NCI-H2081 treated with DMSO at 0.1 percent for 48 hours (cell line): ENCODE measurements at places on chromosomes 5 and 9.

DNA sequence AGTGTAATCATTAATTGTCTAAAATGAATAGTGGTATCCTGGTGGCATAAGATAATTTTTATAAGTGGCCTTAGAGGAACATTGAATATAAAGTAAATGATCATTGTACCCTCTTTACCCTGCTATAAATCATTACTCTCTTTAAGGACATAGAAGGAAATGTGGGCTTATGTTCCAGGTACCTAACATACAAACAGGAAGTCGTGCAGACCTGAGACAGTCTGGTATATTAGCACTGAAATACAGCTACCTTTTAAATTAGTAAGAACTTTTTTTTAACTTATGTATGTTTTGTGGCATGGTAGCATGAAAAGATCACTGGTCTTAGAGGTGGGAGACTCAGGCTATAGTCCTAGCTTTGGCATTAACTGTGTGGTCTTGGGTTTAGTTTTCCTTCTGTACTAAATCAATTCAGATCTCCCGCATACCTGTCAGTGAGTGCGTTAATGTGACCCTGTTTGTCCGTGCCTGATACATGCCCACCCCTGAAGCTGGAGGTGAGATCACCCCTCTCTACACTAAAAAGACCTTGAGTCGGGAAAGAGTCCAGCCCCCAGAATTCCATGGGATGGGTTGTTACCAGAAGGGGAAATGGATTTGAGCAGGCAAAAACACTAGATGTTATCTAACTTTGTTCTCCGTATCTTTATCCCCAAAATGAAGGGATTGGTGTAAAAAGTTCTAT is 59.4 kb upstream of the ERBIN start:
- DNase-seq, result no peak

DNA sequence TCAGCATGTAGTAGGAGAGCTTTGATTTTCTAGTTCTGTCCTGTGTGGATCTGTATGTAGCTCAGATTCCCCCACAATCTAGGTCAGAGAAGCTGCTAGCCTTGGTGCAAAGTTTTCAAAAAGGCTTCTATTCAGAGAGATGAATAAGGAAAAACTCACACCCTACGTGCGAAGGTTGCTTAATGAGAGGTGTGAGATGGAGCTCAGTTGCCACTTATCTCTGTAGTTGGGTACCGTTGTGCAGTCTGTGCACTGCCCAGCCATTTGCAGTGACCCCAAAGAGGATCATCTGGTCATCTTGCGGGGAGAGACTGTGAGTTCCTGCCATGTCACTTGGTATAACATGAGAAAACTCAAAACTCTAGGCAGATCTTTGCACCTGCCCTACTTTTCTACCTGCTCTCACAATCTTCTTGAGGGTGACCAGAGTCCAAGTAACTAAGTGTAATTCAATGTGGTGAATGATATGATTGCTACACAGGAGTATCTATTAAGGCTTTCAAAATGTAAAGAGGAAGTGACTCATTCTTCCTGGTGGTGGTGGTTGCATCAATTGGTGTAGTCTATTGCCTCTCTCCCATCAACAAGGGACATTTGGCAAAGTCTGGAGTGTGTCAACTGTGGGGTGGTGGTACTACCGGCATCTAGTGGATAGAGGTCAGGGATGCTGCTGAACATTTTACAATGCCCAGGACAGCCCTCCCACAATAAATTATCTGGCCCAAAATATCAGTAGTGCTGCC is 65.2 kb downstream of the TMC1 start:
- DNase-seq, result no peak

DNA sequence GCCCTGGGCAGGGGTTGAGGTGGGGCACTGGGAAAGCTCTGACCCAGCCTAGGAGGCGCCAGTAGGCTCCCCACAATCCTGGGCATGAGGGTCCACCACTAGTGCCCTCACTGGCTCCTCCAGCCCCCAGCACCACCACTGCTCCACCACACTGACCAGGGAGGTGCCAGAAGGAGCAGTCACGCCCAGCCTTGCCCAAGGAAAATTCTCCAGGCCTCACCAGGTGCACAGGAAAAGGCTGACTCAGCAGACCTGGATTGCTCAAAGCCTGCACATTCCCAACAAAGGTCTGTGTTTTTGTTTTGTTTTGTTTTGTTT is 62.9 kb downstream of the ZNF354C start:
- DNase-seq, result no peak

DNA sequence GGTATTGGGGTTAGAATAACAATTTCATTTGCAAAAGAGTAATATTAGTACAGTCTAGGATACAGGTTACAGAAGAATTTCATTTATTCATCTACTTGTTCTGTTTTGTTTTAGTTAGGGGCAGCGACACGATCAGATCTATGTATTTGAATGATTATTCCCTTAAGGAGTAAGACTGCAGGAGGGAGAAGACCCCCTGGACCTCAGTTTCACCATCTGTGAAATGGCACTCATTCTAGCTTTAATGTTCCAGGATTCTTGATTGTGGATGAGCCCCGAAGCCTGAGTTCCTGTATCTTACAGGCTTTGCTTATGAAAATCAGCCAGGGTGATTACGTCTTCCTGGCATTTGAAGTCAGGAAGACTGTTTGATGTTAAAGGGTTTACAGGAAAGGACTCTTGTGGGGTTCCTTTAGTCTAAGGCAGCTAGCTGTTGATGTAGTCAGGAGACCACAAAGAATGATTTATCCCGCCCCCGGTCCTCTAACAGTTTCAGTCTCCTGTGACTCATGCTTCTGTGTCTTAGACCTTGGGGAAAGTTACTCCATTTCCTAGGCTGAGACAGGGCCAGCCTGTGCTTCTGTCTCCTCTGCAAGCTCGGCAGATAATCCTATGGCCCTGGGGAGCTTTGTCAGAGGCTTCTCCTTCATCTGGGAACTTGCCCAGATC is 11.5 kb downstream of the SMIM3 start:
- no peak for DNase-seq

GRCh38 chr5:179261301-179262125 is 83.7 kb downstream of the ADAMTS2 start:
- no peak for DNase-seq

GRCh38 chr9:77440057-77440456 is 208.1 kb downstream of the GNA14 start:
- DNase-seq, result peak; percentile 88

DNA sequence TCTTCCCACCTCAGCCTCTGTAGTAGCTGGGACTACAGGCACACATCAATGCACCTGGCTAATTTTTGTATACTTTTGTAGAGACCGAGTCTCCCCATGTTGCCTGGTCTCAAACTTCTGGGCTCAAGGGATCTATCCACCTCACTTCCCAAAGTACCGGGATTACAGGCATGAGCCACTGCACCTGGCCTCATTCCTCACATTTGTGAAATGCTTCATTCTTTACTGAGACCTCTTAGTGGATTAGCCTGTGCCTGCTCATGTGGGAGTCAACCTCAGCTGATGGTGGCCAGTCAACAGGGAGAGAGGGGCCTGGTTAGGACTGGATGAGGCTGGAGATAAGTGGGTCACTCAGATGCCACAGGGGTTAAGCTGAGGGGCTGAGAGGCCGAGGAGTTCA is 37.3 kb upstream of the CLK4 start:
- DNase-seq, result no peak

DNA sequence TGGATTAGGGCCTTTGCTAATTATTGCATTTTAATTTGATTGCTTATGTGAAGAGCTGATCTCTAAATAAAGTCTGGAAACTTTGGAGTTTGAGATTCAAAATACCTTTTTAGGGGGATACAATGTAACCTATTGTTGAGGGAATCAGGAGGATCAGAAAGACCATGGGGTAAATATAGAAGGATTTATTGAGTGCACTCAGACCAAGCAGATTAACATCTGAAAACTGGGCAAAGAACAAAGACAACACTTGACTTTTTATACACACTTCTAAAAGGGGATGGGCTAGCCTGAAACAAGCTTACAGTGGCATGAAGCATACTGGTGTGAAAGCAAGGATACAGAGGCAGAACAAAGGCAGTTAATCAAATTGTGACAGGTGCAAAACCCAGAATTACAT is 174.3 kb downstream of the MRPS30 start:
- DNase-seq, result no peak

DNA sequence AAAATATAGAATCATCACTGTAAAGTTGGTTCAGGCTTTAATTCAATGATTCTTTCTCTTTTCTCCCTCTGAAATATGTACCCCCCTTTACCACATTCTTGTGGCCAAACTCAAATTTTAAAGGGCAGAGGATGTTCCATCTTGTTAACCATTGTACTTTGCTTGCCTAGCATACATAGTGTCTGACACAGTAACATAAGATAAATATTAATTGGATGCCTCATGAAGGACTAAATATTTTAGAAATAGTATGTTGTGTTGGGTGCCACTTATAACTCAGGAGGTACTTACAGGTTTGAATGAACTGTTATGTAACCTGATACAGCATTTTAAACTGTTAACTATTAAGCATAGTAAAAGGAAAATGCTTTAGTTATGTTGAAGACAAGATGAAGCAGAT is 71.5 kb downstream of the NIPBL start:
- no peak for DNase-seq

GRCh38 chr5:72485430-72485974 is 21.7 kb downstream of the ZNF366 start:
- no peak for DNase-seq

GRCh38 chr5:146205499-146206202 is 2.2 kb downstream of the RBM27 start:
- DNase-seq, result no peak

DNA sequence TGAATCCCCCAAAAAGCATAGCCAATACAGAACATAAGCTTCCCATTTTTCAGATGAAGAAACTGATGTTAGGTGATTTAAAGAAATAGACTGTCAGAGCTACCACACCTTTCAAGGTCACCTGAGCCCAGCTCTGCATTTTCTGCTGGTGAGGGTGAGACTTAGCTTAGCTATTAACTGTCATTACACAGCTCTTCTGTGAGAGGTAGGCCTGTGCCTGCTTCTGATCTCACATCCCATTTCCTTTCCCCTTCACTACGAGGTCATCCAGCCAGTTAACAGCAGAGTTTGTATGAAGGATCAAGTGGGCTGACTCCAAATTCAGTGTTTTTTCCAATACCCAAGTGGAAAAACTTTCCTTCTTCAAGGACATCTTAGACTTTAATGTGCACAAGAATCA is 528.6 kb upstream of the CLINT1 start:
- no peak for DNase-seq

DNA sequence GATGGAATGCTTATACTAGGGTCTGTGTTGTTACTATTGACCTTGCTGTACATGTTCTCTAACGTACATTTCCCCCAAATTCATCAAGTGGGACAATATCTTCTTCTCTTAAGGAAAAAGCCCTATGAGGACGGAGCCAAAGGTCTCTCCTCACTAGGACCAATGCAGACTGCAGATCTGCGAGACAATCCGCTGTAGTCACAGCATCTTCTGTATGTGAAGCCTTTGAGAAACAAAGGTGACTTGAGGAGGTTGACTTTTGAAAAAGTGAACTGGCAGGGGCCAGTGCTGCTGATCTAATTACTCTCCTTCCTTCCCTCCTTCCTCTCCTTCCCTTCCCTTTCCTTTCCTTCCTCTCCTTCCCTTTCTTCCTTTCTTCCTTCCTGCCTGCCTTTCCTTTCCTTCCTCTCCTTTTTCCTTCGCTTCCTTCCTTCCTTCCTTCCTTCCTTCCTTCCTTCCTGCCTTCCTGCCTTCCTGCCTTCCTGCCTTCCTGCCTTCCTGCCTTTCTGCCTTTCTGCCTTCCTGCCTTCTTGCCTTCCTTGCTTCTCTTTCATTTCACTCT is 71.1 kb upstream of the BASP1 start:
- DNase-seq, result no peak

DNA sequence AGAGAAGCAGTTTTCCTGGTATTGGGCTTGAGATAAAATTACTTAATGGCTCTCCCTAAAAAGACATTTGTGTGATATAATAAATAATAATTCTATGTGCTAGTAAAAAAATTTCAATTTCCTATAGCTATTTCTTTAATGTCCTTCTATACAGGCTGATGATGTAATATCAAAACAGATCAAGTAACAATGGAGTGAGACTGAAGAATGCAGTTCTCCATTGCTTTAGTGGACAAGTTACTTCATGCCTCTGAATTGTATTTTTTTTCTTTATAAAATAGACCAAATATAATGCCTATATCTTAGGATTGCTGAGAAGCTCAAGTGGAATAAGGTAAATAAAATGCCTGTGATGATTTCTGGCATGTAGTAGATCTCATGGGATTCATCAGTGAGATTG is 35.6 kb upstream of the NEURL1B start:
- DNase-seq, result no peak

DNA sequence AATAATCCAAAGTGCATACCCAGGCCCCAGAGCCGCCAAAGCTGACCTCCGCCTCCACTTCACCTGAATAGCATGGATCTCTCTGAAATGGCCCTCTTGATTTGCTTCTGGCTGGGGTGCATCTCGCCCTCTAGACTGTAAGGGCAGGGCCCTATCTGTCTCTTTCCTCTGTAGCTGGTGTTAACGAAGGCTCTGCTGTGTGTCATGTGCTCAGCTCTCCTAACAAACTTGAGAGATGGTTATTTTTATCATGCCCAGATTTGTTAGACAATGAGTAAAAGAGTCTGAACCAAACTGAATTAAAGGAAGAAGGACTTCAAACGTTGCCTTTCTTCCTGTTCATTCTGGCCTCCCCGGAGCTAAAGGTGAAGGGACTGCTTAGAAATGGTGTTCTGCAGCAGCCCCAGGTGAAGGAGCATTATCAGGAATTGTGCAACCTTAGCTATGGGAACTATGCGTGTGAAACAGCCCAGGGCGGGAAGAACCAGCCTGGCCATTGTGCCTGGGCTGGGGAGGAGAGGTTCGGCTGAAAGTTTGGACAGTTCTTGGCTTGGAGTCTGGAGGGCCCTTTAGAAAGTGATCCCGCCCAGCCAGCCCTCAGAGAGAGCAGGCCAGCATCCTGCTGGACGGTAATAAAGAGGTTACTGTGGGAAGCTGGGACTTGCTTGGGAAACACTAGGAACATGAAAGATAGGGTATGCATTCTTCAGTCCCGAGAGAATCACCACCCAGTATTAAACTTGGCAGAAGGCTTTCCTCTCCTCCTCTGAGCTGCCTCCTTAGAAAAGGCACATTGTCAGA is 73.5 kb downstream of the WWC1 start:
- no peak for DNase-seq

- no peak for DNase-seq
These were observed 49.1 kb upstream of the VDAC1 start for GRCh38 chr5:134053840-134054338.

DNA sequence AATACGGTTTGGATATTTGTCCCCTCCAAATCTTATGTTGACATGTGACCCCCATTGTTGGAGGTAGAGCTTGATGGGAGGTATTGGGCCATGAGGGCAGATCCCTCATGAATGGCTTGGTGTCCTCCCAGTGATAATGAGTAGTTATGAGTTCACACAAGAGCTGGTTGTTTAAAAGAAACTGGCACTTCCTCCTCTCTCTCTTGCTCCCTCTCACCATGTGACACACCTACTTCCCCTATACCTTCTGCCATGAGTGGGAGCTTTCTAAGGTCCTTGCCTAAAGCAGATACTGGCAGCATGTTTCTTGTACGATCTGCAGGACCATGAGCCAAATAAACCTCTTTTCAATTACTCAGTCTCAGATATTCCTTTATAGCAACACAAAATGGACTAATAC is 132.0 kb downstream of the PIK3R1 start:
- DNase-seq, result no peak

DNA sequence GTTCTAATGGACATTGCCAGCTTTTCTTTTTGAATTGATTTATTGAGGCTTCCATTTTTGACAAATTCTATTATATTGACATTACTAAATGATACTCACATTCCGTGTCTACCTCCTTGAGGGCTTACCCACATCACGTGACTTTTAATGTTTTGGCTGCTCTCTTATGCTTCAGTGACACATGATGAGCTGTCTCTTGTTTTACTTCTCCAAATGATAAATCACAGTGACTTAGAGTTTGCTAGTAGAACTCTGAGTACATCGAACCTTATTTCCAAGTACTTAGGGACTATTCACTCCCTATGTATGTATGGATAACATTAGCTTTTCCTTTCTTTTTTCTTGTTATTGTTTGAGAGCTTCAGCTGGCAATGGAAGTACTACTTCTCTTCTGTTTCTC is 169.8 kb upstream of the KCNN2 start:
- no peak for DNase-seq
